AG09319 (cell line): ENCODE measurements at places on chromosomes 3 and 15.

- no peak for DNase-seq
These were observed 62.9 kb downstream of the FNDC3B start for GRCh38 chr3:172102123-172102882.

DNA sequence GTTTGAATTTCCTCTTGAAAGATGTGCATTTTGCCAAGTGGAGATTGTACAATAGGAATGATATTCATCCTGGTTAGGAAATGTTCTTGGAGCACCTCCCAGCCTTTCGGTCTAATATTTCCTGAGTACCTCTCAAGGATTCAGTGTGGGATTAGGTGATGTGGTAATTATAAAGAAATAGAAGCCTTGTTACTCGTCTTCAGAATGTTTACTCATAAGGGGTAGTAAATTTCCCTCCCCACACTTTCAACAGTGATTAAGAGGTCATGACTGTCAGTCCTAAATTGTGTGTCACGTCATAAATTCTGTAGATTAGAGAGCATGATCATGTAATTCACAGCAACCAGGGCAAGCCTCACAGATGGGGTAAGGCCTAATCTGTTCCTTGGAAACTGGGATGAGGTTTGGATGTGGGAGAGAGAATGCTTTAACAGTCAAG lies 633.1 kb upstream of the TBL1XR1 start:
- peak; percentile 87 for DNase-seq

- no peak for DNase-seq
These were observed 22.4 kb upstream of the GOLGA6L10 start for GRCh38 chr15:82371656-82372055.

DNA sequence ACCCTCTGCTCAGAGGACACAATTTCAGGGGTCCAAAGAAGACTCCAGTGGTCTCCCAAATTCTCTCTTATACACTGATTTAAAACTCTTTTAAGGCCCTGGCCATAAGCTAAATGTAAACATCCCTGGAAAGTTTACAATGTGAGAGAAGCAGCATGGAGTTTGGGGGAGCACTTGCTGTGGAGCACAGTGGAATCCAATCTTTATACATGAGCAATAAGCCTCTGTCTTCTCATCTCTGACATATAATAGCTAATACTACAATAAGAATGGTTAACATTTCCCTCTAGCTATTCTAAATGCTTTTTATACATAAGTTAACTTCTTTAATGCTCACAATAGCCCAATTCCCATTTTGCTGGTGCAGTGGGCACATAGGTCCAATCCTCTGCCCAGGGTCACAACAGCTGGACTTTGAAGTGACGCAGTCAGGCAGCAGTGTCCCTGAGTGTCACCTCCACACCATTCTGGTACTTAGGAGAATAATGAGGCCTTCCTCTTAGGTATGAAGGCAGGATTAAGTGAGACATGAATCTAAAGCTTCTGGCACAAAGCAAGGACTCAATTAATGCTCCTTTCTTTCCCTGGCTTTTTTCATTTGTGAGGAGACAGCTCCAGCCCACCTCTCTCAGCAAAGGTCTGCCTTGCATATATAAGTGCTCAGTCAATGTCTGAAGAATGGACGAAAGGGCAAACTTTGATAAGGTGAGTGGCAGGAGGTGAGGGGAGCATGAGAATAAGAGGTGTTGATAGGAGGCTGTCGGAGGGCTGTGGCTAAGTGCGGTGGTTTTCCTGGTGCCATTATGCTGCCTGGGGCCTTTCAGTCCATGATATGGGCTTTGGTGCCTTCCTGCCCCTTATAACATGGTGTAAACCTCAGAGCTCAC lies 26.3 kb downstream of the CCNL1 start:
- DNase-seq: no peak

DNA sequence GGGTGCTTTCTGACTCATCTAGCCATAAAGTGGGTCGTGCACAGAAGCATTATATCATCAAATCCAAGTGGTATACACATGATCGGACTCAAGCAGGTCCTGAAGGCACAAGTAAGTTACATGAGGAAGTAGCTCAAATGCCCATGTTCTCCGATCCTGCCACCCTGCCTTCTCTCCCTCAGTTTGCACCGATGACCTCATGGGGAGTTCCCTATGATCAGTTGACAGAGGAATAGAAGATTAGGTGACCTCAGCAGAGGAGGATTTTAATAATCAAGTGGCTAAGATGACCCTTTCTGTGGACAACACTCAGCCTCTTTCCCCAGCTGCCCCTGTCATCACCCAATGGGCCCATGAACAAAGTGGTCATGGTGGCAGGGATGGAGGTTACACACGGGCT lies 149.5 kb downstream of the TBC1D5 start:
- DNase-seq: no peak

- no peak for DNase-seq
These were observed 29.0 kb downstream of the AQP9 start for GRCh38 chr15:58167095-58167691.

DNA sequence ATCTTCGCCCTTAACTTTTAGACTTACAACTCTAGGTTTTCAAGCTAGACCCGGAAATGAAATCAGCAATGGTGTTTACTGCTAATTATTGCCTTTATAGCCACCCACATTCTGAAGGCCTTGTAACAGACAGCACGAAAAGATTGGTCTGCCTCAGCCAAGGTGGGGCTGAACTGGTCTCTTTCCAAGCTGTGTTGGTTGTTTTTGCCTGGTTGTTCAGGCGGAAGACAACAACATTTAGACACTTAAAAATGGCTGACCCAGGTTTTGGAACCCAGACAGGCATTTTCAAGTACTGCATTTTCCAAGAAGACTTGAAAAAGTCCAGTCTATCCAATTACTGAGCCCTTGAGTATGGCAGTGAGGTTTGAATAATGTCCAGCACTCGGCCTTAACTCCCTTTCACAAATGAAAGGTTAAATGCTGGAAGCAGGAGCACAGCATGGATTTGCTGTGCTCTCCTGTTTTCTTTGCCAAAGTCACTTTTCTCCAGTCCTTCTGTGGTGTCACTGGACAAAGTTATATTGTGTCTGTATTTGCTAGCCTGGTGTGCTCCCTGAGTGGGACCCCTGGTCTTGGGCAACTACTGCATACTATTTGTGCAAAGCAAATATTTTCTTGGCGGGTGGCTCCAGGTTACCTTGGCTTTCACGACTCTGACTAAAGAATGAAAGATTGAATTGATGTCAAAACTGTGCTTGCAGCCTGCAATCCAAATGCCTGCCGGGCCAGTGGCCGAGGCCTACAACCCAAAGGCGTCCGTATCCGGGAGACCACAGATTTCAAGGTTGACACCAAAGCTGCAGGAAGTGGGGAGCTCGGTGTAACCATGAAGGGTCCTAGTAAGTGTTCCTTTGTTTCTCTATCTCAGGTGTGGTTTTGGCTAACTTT lies 93.5 kb downstream of the FLNB start:
- no peak for DNase-seq

DNA sequence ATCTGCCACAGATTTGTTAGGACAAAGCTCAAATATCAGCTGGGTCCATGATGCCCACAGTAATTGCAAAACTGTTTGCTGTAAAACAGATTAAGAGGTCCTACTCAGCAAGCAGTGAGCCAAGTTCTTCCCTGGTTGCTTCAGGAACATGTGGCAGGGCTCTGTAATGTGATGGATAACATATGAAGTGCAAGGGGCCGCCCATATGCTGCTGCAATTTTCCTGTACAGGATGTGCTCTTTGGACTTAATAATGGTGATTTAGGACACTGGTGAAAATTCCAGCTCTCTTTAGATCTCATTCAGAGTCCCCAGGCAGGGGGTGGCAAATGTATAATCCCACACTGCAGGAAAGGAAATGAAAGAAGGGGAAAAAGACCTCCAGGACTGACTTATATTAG lies 289.4 kb downstream of the LSAMP start:
- no peak for DNase-seq

GRCh38 chr15:69035205-69035917 lies 20.9 kb downstream of the NOX5 start:
- no peak for DNase-seq

DNA sequence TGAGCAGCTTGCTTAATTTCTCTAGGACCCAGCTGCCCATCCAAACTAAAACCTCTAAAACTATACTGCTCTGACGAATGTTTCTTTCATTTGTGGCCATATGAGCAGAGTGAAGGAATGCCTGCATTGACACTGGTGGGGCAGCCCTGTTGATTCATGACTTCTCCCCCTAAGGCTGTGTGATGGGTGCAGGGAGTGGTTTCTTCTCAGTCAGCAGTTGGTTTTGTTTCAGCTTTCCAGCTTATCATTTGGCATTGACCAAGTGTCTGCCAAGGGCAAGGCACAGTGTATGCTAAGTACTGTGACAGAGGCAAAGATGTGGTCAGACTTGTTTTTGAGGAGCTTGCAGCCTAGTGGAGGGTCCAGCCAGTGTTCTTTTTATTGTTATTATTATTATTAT lies 4.7 kb downstream of the ABHD6 start:
- no peak for DNase-seq

GRCh38 chr3:5201536-5201935 lies 14.0 kb downstream of the EDEM1 start:
- DNase-seq: no peak

DNA sequence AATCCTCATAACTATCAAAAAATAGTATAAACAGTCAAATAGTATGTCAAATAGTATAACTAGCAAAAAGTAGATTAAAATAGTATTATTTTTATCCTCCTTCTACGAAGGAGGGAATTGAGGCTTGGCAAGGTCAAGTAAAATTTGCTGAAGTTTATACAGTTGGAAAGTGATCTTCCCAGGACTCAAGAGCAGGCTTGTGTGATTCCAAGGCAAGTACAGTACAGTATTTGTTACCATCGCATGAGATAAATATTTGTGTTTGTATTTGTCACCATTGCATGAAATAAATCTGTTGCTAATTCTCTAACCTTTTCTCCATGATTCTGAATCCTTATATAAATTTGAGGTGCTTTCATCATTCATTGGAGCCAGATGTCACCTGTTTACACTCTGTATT lies 28.9 kb downstream of the SH3GL3 start:
- DNase-seq: no peak

DNA sequence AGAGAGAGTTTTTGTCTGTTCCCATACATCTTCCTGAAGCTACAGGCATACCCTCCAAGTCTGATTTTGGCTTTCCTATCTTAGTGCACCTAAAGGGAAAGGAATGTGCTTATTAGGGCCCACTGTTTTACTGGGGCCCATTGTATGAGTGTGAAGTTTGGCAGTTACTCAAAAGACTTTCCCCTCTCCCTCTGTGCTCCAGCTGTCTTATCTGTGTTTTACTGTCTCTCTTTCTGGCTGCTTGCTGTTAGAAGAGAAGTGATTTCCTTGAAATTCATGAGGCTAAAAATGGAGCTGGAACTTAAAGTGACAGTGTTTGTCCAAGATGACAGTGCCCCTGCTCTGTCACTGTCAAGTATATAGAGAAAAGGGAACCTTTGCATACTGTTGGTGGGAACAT lies 436.2 kb downstream of the OCA2 start:
- DNase-seq: no peak

DNA sequence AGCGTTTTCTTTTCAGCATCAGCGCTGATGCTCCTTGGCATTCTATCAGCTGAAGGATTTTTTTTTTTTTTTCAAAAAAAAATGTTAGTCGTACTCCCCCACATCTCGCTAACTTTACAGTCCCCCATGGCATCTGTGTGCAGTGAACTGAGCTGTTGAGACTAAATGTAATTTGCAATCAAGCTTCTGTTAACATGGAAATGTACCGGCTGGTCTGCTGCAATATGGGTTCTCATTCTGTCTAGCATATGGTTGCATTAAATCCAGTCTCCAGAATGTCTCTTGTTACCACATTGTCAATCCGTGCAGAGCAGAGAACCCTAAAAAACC lies 32.2 kb upstream of the TPRG1 start:
- no peak for DNase-seq

- DNase-seq: no peak
These were observed 13.1 kb downstream of the PLAAT1 start for GRCh38 chr3:193253986-193254660.

DNA sequence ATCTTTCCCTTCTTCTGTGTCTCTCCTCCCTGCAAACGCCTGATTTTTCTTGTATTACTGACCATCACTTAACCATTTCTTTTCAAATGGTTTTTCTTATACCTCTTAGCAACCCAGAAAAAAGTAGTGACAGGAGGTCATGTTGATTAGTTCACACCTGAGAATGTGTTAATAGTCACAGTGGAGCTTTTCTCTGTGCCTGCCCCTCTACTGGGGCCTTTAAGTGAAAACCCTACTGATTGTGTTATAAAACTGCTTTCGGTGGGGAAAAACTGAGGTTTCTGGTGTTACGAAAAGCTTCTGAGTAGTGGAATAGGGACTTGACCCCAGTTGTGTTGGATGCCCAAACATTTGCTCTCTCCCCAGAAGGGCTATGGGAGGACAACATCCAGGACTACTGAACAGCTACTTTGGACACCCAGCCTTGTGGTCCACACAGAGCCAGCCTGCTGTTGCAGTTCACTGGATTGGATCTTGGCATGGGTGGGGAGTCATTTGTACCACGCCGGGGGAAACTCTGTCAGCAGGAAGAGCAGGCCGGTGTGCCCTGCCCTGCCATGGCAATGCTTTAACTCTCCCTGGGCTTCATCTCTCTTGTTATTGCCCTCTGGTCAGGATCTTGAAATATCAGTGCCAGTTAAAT lies 10.3 kb downstream of the GPR87 start:
- DNase-seq: no peak

GRCh38 chr3:117404141-117404540 lies 694.6 kb downstream of the TUSC7 start:
- DNase-seq: no peak

DNA sequence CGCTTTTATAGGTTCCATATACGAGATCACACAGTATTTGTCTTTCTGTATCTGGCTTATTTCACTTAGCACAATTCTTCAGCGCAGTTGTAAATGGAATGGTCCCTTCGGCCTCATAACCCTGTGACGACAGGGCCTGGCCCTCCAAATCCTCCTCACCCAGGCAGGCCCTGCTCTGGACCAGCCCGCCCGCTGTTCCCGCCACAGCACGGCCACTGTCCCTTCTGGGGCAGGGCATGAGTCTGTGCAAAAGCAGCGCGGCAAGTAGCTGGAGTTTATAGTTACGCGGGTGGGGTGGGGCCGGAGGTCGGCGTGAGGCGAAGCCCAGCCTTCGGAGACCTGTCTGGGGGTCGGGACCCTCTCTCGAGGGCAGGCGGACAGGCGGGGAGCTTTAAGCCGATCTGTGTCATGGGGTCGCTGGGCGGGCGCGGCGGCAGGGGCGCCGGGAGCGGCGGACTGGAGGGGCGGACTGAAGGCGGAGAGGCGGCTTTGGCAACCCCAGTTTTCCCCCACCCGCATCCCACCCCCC lies 543 bp downstream of the ARPIN start:
- DNase-seq: no peak

- DNase-seq: no peak
These were observed 17.3 kb downstream of the ABHD5 start for GRCh38 chr3:43707998-43708397.

DNA sequence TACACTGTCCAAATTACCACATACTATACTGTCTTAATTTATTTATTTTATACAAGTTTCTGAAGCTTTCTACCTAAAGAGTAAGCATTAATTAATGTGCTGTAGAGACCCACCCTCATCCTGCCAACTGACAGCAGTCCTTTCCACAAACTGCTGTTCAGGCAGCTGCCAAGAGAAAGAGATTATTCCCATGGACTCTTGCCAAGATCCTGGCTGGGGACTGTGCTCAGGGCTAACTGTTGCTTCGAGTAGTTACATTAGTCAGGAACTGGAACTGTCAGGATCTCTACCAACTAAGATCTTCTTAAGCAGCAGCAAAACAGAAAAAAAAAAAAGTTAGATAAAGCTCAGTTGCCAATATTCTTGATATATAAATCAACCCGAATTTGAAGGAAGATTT lies 398.8 kb downstream of the MECOM start:
- no peak for DNase-seq

- no peak for DNase-seq
These were observed 24.2 kb downstream of the PIAS1 start for GRCh38 chr15:68078365-68078764.

- no peak for DNase-seq
These were observed 63.9 kb downstream of the IQSEC1 start for GRCh38 chr3:13009132-13009945.
